ENCODE measurements at places on chromosomes 2 and 18.

DNA sequence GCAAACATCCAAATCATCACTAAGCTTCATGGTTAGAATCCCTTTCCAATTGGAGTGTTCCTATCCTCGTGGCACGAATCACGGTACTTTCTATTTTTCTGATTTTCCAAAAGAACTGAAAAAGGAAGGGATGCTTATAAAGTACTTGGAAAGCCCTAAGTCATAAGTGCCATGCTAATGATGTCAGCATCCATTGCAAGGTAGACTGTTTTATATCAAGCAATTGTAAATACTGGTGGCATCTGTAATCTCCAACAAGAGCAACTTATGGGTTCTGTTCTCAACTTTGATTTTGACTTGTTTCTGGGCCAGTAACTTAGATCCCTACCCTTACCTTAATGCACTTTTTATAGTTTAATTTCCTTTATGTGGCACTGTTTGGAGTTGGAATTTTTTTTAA is 619.5 kb downstream of the BCL11A start:
- DNase-seq = no peak

DNA sequence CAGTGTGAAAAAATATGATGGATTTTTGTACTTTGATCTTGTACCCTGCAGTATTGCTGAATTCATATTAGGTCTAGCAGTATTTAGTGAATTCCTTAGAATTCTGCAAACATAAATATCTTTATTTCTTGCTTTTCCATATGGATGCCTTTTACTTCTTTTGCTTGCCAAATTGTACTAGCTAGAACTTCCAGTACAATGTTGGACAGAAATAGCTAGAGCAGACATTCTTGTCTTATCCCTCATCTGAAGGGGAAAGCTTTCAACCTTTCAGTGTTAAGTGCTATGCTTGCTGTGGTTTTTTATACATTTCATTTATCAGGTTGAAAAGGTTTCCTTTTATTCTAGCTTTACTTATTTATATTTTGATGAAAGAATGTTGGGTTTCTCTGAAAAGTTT is 1321.9 kb upstream of the CHAC2 start:
- DNase-seq = no peak

DNA sequence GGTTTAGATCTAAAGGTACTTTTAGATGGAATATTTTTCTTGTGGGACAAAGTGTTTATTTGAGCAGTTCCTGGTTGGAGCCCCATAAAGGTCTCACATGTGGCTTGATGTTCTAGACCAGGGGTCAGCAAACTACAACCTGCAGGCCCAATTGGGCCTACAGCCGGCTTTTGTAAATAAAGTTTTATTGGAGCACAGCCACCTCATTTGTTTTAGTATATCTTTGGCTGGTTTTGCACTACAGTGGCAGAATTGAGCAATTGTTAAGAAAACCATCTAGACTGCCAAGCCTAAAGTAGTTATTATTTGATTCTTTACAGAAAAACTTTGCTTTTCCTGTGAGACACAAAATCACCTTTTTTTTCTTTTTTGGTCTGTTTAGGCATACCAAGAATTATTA is 41.6 kb downstream of the NDC80 start:
- no peak for DNase-seq

DNA sequence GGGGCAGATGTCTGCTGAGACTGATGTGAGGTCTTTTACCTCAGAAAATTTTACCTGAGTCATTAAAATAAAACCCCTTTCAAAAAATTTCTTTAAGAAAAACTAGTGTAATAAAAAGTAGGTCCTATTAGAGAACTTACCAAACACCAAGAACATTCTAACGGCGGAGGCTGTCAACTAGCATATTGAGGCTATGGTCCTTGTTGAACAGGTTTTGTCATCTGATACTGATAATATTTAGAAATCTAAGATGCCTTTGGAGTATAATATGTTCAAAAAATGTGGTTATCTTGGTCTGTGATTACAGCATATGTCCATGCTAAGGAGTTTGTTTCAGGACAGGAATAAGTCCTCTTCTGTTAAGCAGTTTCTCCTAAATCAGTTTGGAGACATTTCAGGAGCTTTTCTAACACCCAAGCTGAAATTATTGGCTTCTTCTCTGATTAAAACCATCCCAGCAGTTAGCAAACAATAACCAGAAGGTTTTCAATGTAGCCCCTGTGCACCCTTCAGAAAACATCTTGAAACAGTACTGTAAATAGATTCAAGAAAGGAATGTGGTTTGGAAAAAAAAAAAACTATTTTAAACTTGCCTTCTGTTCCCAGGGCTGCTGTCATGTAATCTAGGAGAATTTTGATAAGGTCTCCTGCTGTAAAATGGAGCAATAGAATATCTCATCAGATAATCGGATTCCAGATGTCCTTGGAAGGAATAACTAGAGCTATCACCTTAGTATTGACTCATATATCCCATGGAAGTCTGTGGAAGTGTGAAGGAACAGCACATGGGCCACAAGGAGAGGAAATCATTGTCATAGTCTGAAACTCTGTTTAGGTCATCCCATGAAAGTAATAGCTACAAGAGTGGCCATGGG is 58.7 kb upstream of the B3GNT2 start:
- no peak for DNase-seq

GRCh38 chr2:215136669-215137328 is 1.6 kb downstream of the ABCA12 start:
- no peak for DNase-seq

DNA sequence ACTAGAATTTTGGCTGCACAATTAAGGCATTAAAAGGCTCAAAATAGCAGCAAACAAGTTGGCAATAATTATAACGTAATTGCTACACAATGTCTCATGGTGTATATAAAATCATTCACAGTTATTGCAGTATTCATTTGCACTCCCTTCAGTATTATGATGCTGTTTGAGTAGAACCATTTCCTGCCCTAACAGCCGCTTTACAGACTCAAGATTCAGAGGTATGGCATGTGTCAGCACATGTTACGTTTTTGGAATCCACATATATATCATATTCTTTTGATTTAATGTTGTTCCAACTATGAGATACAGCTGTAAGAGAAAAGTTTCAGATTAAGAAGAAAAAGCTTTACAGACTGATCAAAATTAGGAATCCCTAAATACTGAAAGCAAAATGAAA is 56.3 kb upstream of the NCKAP5 start:
- no peak for DNase-seq

- DNase-seq = no peak
Observed at GRCh38 chr18:74635224-74635975, 37.7 kb downstream of the ZNF407 start.

- no peak for DNase-seq
Observed at GRCh38 chr2:238397356-238397755, 29.4 kb upstream of the ASB1 start.

GRCh38 chr2:168024459-168024858 is 222.9 kb downstream of the STK39 start:
- no peak for DNase-seq

DNA sequence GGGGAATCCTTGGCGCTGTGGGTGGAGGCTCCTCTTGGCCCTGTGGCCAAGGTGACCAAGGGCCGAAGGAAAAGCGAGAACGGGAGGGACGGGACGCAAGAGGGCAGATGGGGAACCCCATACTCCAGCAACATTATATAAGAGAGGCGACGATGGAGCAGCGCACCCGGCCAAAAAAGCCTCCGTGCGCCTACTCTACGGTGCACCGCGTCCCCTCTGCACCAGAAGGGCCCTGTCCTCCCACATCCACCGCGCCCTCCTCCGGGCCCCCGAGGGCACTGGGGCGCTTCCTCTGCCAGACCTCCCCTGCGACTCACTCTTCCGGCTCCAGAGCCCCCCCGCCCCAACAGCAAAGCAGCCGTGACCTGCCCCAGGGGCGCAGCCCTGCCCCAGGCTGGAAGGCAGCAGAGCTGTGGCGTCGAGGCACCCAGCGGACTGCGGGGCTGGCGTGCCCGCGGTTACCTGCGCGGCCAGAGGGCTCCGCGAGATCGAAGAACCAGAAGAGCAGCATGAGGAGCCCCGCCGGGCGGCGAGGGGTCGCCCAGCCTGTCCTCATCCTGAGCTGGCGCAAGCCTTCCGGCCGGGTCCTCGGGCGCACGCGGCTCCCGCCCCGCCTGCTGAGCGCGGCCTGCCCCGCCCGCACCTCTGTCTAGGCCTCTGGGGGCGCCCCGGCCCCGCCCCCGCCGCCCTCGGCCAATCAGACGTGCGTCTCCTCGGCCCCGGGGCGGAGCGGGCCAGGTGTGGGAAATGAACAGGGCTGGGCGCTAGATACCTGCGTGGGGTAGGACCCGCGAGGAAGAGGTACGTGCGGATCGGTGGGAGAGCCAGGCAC is 106.3 kb upstream of the CD302 start:
- DNase-seq = peak; percentile 57

- no peak for DNase-seq
Observed at GRCh38 chr2:196431076-196431475, 208.4 kb upstream of the CCDC150 start.

DNA sequence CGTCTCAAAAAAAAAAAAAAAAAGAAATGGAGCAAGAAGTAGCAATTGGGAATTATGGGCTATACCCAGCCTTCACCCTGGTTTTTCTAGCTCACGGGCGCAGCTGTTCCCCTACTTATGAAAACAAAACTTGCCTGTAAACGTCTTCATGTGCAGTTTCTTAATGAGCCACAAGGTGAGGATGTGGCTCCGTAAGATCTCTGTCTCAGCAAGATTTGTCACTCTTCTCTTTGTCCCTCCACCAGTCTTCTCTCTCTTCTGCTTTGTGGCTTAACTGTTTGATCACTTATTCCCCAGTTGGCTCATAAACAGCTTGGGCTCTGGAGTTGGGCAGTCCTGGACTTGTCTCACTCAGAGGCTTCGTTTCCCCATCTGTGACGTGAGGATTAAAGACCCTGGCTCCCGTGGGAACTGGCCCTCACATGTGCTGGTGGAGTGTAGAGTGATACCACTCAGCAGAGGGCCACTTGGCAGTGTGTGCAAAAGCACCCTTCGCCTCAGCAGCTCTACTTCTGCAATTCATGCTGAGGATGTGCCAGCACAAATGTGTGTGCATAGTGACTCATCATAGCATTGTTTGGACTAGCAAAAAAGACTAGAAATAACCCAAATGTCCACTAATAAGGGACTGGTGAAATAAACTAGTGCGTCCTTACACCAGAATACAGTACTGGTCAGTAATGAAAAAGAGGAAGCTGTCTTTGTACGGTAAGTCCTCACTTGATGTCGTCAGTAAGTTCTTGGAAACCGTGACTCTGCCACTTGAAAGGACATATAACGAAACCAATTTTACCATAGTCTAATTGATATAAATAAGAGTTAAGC is 8.7 kb downstream of the CEP68 start:
- no peak for DNase-seq

DNA sequence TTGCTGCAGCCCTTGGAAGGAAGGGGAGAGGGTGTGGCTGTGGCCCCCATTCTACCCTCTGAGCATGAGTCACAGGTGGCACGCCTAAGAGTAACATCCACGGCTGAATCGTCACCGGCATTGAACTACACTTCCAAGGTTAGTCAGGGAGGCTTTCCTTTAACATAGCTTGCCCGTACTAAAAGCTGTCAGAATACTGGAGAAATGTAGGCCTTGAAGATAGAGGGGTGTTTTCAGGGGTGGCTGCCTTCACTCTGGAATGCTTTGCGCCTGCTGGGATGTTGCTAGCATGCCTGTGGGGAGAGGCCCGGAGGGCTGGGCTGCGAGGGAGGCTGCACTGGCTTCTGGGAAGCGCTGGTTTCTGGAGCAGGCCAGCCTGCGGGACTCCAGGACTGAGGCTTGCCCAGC is 333.7 kb downstream of the AGAP1 start:
- no peak for DNase-seq

DNA sequence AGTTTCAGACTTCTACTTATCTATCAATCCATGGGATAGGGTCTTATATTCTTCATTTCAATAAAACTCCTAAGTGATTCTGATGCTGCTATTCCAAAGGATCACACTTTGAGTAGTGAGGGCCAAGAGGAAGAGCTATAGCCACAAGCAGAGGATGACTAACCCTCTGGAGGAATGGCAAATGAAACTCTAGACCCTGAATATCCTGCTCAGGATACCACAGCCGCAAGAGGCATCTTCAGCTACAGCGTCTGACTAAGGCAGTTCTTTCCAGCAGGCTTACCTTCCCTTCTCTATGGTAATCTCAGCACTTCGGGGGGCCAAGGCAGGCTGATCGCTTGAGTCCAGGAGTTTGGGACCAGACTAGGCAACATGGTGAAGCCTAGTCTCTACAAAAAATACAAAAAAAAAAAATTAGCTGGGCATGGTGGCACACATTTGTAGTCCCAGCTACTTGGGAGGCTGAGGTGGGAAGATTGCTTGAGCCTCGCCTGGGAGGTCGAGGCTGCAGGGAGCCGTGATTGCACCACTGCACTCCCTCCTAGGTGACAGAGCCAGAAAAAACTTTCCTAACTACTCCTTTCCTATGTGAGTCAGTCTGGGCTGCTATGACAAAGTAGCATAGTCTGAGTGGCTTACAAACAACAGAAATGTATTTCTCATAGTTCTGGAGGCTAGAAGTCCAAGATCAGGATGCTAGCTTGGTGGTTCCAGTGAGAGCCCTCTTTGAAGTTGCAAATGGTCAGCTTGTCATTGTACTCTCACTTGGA is 371.9 kb downstream of the IRS1 start:
- no peak for DNase-seq

DNA sequence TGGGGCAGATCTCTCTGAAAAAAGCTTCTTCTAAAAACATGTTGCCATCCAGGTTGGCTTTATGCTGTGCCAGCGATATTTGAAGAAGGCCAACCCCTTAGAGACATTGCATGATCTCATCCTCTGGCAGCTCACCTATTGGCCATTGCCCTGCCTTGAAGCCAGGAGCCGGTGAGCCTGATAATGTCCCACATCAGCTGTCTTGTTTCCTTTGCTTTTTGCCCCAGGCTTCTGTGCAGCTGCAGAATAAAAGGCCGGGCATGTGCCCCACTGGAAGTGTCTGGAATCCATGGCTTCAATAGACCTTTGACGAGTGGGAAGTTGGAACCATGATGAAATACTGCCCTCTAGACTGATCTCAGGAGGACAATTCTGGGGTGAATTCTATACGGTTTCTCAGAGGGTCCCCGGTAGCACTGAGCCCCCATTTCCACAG is 523.5 kb upstream of the ZEB2 start:
- no peak for DNase-seq

DNA sequence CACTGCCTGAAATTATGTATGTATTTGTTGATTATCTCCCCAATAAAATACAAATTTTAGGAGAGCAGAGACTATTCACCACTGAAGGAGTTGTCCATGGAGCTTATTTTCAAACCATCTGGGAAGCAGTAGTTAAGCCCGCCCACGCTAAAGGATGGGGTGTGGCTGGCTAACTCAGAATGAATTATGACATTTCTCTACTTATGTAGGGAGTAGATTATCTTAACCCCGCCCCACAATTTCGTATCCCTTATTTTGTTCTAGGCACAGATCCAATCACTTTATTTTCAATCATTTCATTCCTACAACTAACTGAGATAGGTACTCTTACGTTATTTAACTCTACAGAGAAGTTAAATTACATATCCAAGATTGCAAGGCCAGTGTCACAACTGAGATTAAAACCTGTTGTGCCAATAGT is 1.4 kb upstream of the LAPTM4A start:
- DNase-seq = no peak

- DNase-seq = no peak
Observed at GRCh38 chr2:101806123-101806522, 108.6 kb downstream of the MAP4K4 start.

Data from stimulated activated CD4-positive, alpha-beta T cell treated with anti-CD3 and anti-CD28 coated beads, Interleukin-1b, Interleukin-23, amount 100 ng/mL, for 24 hours (primary cell).